ENCODE measurements at places on chromosomes 5 and 9.

DNA sequence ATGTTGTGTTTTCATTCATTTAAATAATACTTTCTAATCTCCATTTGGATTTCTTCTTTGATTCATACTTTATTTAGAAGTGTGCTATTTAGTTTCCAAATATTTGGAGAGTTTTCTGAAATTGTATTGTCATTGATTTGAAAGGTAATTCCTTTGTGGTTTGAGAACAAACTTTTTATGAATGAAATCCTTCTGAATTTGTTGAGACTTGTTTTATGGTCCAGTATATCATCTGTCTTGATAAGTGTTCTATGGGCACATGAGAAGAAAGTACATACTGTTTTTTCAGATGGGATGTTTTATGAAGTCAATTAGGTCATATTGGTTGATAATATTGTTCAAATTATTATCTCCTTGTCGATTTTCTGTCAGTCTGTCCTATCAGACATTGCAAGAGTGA is 953.8 kb downstream of the NR2F1-AS1 start:
- DNase-seq: no peak

DNA sequence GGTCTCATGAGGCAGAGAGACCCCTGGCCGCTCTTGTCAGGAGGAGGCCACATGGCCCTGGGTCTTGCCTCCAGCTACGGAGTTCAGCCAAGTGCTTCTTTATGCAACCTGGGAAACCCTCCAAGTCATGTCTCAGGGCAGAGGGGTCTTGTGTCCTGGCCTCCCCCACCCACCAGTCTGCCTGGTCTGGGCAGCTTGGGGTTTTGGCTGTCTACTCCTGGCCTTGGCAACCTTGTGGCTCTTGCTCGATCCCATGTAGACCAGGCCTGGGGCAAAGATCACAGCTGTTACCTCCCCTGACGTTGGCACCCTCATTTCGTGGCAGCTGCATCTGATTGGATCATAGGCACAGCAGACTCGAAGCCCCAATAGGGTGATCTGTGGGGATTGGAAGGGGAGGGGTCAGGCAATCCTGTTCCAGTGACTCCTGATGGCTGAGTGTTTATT is 28.4 kb downstream of the JADE2 start:
- DNase-seq: no peak

- DNase-seq: no peak
These were observed 50.2 kb downstream of the IPPK start for GRCh38 chr9:92619601-92620300.

GRCh38 chr9:89444274-89444673 is 53.6 kb downstream of the SEMA4D start:
- DNase-seq: no peak

Data from glutamatergic neuron (in vitro differentiated cells).